Suppressor macrophage treated with lipopolysaccharide for 1 hour (primary cell): ENCODE measurements at places on chromosomes 1 and 21.
A peak's percentile ranks its signal among the peaks of the same experiment; 100 is the strongest.

DNA sequence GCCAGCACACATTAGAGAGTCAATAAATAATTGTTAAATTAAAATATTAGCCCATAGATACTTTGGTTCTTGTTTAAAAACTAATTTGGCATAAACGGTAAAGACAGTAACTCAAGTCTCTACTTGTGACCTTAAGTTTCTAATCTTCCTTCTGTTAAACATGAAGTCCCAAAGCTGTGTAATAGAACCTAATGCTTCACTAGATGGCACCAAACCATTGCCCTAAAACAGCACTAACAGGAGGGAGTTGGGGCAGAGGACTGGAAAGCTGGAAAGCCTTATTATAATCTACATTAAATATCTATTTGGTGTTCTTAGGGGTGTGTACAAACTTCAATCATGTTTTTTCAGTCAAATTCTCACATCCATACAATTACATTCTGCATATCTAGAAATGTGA lies 176.7 kb downstream of the OLFM3 start:
- peak; percentile 3 for DNase-seq

GRCh38 chr1:220430059-220430458 lies 97.9 kb upstream of the MARK1 start:
- no peak for DNase-seq

GRCh38 chr1:116908820-116909511 lies 750 bp upstream of the PTGFRN start:
- no peak for DNase-seq

DNA sequence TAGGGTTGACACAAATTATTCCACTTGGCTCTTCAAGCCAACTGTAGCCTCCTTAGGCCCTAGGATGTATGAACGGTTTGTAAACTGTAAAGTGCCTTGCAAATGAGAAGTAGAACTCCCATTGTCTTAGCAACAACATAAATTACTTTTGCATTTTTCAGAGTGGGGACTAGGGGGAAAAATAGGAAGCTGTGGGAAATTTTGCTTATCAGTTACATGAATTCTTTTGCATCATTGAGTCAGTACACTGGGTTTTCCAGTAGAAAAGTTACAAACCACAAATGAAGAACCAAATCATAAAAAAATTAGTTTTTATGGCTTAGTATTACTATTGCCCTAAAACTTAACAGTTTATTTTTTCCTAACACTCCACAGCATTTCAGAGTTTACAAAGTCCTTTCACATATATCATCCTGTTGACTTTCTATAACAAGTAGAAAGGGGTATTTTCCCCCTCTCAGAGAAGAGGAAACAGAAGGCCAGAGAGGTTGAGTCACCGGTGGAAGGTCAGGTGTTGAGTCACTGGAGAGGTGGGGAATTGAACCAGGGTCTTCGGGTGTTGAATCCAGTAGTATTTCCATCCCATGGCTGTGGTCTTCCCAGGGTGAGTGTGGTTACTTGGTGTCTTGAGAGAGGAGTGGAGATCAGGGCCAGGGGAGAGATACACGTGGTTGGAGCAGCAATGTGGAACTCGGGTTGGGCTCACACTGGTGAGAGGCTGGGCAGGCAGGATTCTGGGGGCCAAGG lies 71.9 kb upstream of the USP24 start:
- DNase-seq: peak; percentile 65

DNA sequence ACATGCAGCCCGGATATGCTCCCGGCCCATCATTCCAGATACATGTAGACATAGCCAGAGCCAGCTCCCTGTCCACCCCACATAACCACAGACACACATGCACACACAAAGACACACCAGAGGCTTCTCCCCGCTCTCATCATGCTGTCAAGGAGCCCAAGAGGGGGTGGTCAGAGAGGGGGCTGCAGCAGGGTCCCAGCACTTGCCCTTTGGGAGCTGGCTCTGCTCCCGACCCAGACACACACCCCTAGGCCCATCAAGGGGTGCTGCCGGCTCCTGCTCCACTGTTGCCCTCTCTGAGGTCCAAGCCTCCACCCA lies 2.6 kb downstream of the PTAFR start:
- no peak for DNase-seq

DNA sequence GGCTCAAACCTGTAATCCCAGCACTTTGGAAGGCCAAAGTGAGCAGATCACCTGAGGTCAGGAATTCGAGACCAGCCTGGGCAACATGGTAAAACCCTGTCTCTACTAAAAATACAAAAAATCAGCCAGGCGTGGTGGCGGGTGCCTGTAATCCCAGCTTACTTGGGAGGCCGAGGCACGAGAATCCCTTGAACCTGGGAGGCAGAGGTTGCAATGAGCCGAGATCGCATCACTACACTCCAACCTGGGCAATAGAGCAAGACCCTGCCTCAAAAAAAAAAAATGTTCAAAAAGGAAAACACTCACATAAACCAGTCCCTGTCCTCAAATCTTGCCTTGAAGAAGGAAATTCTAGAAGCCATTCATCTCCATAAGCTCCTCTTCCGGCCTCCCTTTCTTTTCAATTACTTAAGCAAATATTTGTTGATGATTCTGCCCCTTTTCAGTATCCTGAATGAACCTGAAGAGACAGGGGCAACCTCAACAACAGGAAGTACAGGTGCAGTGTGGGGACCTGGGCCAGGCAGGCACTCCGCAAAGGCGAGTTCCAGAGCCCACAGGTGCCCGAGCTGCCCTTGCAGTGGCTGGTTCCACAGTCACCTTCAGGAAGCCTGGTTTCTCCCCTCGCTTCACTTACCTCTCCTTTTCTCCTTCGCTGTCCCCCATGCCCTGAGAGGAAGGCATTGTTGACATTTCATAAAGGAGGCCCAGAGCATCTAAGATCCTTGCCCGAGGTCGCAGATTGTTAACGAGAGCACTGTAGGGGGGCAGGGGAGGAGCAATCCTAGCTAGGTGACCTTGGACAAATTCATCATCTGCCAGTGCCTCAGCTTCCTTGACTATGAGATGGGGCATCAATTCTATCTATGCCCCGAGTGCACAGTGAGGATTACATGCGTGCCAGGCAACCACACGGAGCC lies 8.9 kb upstream of the LEFTY1 start:
- DNase-seq: no peak

- DNase-seq: peak; percentile 4
These were observed 71.4 kb upstream of the ZBTB40 start for GRCh38 chr1:22380024-22380785.

GRCh38 chr21:17903029-17903806 lies 84.1 kb upstream of the C21orf91 start:
- peak; percentile 56 for DNase-seq

- peak; percentile 8 for DNase-seq
These were observed 103.2 kb upstream of the ZNF644 start for GRCh38 chr1:91124989-91125417.

GRCh38 chr1:229440851-229441537 lies 7.1 kb upstream of the ACTA1 start:
- DNase-seq: no peak

DNA sequence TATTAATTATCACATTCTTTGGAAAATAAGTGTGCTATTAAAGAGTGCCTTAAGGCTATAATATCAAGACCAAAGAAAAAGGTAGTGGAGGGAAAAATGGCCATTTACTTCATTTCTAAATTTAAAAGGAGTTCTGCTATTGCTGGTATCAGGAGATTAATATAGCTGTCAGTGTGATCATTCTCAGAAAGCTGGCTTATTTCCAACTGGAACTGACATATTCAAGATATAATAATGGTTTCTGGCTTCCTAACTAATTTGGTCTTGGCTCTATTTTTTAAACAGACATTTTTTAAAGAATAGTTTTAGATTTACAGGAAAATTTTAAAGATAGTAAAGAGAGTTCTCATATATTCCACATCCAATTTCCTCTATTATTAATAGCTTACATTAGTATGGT lies 42.0 kb downstream of the ZC3H11B start:
- DNase-seq: no peak

- peak; percentile 64 for DNase-seq
These were observed 48.3 kb upstream of the TDRD10 start for GRCh38 chr1:154453574-154454352.

- no peak for DNase-seq
These were observed 50.8 kb upstream of the ECE1 start for GRCh38 chr1:21341022-21341421.

GRCh38 chr1:5370311-5370710 lies 621.9 kb downstream of the NPHP4 start:
- DNase-seq: no peak

DNA sequence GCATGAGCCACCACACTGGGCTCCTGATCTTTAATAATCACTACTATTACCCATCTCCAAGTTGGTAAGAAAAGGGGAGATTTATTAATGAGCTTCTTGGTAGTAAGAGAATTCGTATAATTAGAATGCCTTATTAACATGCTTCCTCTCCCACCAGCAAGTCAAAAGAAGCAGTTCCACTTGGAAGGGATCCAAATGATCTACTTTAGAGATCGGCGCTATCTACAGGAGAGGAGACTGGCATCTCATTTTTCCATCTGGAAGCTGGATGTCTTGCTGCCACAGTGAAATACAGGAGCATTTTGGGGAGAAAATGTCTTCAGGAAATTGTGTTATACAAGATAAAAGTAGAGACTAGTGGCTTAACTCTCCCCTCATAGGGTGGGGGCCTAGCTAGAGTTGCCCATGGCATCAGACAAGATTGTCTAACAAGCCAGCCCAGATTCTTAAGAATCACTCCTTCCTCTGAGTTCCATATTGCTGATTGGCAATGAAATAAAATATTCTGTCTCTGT lies 33.6 kb upstream of the CAMSAP2 start:
- DNase-seq: no peak

DNA sequence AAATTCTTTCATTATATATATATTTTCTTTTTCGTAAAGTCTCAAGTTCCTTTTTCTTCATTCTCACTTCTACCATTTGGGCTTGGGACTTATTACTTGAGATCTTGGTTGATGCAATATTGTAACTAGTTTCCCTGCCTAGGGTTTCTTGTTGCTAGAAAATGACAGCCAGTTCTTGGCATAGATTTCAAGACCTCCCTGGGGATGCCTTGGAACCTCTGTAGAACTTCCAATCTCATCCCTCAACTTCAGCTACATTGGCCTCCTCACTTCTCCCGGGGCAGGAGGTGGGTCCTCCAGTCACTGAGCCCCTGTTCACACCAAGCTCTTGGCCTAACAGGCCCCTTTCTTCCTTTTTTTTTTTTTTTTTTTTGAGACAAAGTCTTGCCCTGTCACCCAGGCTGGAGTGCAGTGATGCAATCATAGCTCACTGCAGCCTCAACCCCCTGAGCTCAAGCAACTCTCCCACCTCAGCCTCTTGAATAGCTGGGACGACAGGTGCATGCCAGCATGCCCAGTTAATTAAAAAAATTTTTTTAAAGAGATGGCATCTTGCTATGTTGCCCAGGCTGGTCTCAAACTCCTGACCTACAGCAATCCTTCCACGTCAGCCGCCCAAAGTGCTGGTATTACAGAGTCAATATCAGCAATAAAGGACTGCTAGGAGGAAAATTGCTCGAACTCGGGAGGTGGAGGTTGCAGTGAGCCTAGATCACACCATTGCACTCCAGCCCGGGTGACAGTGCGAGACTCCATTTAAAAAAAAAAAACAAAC lies 33.1 kb downstream of the MAP3K7CL start:
- peak; percentile 81 for DNase-seq
